ENCODE measurements at places on chromosomes 2 and 18. TPM values are rescaled to one million over a fixed set of nuclear protein-coding genes. Genes with fewer than 3 reads are reported as not detected.

DNA sequence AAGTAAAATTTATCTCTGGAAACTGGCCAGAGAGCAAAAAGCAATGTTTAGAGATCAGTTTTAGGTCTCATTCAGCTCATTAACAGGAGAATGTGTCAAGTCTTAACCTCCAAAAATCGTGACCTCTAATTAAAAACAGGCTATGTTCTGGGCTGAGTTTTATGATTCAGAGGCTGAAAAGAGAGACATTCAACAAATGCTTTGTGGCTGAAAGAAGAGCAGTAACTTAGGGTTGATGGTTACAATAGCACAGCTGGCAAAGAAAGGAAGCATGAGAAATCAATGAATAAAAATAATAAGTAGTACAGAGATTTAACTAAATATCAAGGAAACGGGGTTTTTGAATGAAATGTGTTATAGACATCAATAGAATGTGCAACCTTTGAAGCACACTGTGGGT, 13.1 kb downstream of the TGIF1 start:
- no peak for DNase-seq
- H3K36me3 ChIP-seq: peaks cover 25% of the 10 kb centered on the region
- no peaks in the 10 kb centered on the region for H3K27me3 ChIP-seq
- peaks cover 13% of the 10 kb centered on the region for H3K4me1 ChIP-seq
- peak overlapping the region; percentile 39 for H3K27ac ChIP-seq
- H3K4me3 ChIP-seq: no peak overlapping the region

GRCh38 chr2:45210462-45211195, 201.4 kb upstream of the SIX2 start:
- H3K4me1 ChIP-seq: peaks cover 11% of the 10 kb centered on the region
- DNase-seq: peak; percentile 99
- H3K36me3 ChIP-seq: no peaks in the 10 kb centered on the region
- peak overlapping the region; percentile 5 for H3K27ac ChIP-seq
- no peak overlapping the region for H3K4me3 ChIP-seq

The SKA1 gene
- total RNA-seq: 18.3 TPM

The UPP2 gene
- not detected for total RNA-seq

Measured in PC-9 (cell line).